Muscle of leg (tissue), 16 donors: ENCODE measurements at places on chromosomes 4 and X.

DNA sequence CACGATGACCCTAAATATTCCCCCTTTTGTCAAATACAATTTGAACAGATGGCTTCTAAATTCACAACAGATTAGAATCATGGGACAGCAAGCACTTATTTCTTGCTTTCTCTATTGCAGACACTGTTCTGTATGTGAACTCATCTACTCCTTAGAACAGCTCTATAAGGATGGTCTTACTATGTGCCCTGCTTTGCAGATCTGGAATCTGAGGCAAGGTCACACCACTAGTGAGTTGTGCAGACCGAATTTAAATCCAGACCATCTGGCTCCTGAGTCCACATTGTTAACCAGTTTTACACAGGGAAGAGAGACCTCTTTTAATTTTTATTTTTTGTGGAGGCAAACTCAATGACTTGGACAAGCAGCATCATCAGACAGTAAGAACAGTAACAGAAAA lies 50.2 kb downstream of the GPRIN3 start:
- DNase-seq, result no peak

- no peak for DNase-seq
Observed at GRCh38 chr4:78379040-78379439, 172.5 kb upstream of the ANXA3 start.

DNA sequence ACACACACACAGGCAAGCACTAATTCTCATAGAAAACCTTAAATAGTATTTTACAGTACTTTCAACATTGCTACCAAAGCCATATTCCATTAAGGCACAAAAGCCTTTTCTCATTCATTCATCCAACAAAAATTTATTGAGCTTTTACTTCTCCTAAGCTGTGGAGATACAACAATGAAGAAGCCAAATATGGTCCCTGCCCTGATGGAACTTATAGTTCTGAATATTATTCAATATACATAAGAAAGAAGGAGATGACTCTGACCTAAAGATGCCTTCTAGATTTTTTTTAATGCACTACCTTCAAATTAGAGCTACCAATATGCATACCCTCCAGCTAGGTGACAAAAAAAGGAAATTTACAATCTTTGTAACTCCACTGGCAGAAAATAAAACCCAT lies 90.0 kb upstream of the WDR44 start:
- no peak for DNase-seq

DNA sequence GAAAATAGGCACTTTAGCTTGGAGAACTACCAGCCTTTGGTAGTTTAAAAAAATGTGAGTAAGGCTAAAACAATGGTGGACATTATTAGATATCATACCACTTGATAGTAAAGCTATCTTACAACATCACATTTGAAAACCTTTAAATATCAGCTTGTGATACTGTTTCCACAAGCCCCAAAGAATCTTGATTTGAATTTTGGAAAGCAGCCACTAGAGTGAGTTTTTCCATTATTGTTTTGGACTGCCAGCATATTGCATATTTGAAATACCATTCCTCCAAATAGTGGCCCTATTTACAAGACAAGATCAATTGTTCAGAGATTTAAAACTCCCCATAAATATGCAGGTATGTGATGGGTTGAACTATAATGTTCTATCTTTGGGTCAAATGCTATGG lies 303.0 kb upstream of the PRPS2 start:
- DNase-seq, result no peak

DNA sequence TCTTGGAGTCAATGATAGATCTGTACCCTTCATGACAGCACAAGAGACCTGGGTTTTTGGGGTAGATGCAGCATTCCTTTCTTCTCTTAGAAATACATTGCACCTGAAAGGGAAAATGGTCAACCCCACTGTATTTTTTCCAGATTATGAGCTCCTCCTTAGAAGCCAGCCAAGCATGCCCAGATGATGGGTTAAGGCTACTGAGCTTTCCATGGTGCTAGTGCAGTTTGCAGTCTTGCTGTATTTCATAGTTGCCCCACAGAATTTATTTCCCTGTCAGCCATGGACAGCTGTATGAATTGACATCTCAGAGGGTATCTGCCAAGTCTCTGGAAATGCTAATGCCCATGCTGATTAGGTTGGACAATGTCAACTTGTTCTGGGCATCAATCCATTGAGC lies 73.7 kb upstream of the H2AZ1 start:
- no peak for DNase-seq

DNA sequence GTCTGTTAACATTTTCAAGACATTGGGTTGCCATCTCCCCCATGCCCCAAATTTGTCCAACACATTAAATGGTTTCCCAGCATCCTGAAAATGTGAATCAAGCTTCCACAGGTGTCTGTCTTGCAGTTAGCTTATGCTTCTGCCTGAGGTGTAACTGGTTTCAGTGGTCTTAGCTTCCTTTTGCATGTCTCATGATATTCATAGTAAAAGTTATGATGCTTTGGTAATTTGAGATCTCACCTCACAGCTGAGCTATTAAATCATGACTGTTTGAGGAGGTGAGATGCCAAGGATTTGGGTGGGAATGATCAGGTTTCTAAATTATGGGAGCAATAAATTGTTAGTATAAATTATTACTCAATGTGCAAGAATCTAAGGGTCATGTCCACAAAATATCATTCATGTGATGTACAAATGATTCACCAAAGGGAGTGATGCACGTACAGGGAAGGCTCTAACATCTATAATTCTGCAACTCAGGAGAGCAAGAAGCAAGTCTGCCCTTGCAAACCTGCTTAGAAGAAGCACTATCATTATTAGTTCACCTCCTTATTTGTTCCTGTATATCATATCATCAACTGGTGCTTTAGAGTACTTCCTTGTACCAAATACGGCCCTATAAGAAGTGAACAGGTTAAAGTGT lies 17.1 kb upstream of the RAI2 start:
- no peak for DNase-seq

GRCh38 chr4:56910172-56910967 lies 2.7 kb downstream of the REST start:
- no peak for DNase-seq

GRCh38 chr4:60923075-60923474 lies 277.1 kb upstream of the ADGRL3 start:
- DNase-seq, result no peak

DNA sequence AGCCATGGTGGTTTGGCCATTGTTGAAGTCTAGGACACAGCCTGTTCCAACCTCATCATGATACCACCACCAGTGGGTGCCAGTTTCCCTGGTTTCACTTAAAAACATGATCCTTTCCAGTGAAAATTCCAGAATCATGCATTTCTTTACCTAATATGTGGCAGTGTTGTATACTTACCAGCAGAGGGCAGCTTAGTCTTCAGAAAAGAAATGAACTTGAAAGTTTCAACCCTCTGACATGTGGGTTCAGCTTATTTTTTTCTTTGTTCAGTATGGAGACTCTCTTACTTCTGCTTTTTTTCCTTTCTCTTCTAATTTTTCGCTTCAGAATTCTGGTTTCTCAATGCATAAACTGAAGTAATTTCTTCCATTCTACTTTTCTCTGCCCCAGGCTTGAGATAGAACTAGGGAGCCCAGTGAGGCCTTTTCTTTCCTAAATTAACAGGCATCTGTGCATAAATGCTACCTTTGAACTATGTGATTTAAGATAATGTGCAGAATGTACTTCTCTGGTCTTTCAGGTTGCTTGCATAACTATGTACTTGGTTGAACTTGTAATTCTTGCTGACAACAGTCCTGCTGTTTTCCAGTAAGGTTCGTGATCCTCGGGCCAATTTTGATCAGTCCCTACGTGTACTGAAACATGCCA lies 10.7 kb downstream of the LIAS start:
- DNase-seq, result peak; percentile 85
